ENCODE measurements at places on chromosomes 4 and X.

- no peak for DNase-seq
These were observed 126.2 kb upstream of the ANXA10 start for GRCh38 chr4:167966143-167966542.

- no peak for DNase-seq
These were observed 2.4 kb downstream of the MOSPD2 start for GRCh38 chrX:14875624-14876023.

DNA sequence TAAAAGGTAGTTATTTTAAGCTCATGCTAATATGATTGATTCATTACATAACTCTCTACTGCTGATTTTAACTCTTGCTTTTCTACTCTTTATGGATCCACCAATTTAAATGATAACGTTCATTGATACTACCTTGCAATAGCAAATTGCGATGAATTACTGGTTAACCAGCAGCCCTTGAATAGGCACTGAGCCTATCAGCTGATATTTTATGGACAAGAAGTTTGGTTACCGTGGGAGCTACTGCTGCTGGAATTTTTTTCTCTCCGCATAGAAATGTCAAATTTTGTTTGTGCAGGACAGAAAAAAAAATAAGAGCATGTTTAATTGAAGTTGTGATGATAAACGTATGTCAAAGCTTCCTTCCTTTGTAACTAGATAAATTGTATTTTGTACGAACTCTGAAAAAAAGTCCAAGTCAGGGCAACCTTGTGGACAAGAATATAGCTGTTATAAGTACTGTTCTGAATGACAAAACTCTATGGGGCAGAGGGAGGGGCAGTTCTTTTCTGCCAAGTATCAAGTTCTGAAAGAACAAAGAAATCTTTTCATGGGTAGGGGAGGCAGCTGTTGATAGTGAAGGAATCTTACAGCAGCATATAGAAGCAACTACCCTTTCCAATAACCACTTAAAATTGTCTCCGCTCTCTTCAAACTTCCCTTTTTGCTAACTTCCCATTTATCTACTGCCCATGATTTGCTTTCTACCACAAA, 434.9 kb upstream of the PABPC4L start:
- no peak for DNase-seq

- no peak for DNase-seq
These were observed 421.4 kb upstream of the LCORL start for GRCh38 chr4:18442957-18443356.

Data from CD4-positive, alpha-beta T cell treated with Interleukin-6 for 4 hours (primary cell).